A549 treated with AZD2906 at 1 μM for 4 hours (cell line): ENCODE measurements at places on chromosomes 5 and 9. TPM values are rescaled to one million over a fixed set of nuclear protein-coding genes. Genes with fewer than 3 reads are reported as not detected.

NUTM2G gene
- not detected in 5 replicates for total RNA-seq

SNCAIP gene
- 0.03 to 0.21 TPM (median 0.05 TPM) in 5 replicates for total RNA-seq

DBH gene
- total RNA-seq = not detected in 5 replicates

MRPS2 gene
- total RNA-seq = 106 to 137 TPM (median 131 TPM) in 5 replicates

IQGAP2 gene
- total RNA-seq = 1.5 to 2.4 TPM (median 2.0 TPM) in 5 replicates

SLC4A9 gene
- 0.02 to 0.03 TPM in 2 of 5 replicates, not detected in the others for total RNA-seq

ACOT12 gene
- 0.10 TPM in 1 of 5 replicates, not detected in the others for total RNA-seq

MVB12B gene
- 5.7 to 7.2 TPM (median 7.1 TPM) in 5 replicates for total RNA-seq

GRM6 gene
- total RNA-seq = not detected in 5 replicates

CACNA1B gene
- total RNA-seq = 0.02 to 0.06 TPM (median 0.03 TPM) in 5 replicates

ZNF883 gene
- total RNA-seq = 0.64 to 0.77 TPM (median 0.67 TPM) in 5 replicates

BHMT2 gene
- total RNA-seq = not detected in 5 replicates

GLRA1 gene
- not detected in 5 replicates for total RNA-seq

CDH9 gene
- total RNA-seq = not detected in 5 replicates

SHC3 gene
- 0.22 to 0.40 TPM (median 0.28 TPM) in 5 replicates for total RNA-seq

SPATA9 gene
- 0.10 to 0.17 TPM (median 0.11 TPM) in 3 of 5 replicates, not detected in the others for total RNA-seq

CD14 gene
- total RNA-seq = 3.2 to 4.2 TPM (median 4.0 TPM) in 5 replicates

LOX gene
- total RNA-seq = 1.3 to 2.0 TPM (median 1.8 TPM) in 5 replicates

TAF1L gene
- total RNA-seq = 0.01 TPM in 3 of 5 replicates, not detected in the others

GPR151 gene
- not detected in 5 replicates for total RNA-seq

SCGB3A2 gene
- total RNA-seq = not detected in 5 replicates

IL4 gene
- not detected in 5 replicates for total RNA-seq

GLDC gene
- 10.7 to 13.9 TPM (median 12.2 TPM) in 5 replicates for total RNA-seq

FANCC gene
- 10.5 to 12.3 TPM (median 11.7 TPM) in 5 replicates for total RNA-seq

GCNT4 gene
- total RNA-seq = 0.22 to 0.31 TPM (median 0.29 TPM) in 5 replicates

TGFBI gene
- 1,379 to 2,010 TPM (median 1,737 TPM) in 5 replicates for total RNA-seq

BTNL9 gene
- total RNA-seq = 0.70 to 1.1 TPM (median 0.84 TPM) in 5 replicates

GFI1B gene
- 0.07 to 0.11 TPM (median 0.10 TPM) in 4 of 5 replicates, not detected in the other for total RNA-seq

SH3TC2 gene
- total RNA-seq = 0.39 to 0.92 TPM (median 0.56 TPM) in 5 replicates

GABRA1 gene
- not detected in 5 replicates for total RNA-seq

NR2F1 gene
- total RNA-seq = 4.1 to 5.2 TPM (median 4.7 TPM) in 5 replicates

AGXT2 gene
- total RNA-seq = not detected in 5 replicates

LHX3 gene
- total RNA-seq = 0.07 to 0.08 TPM (median 0.08 TPM) in 4 of 5 replicates, not detected in the other

SLC45A2 gene
- total RNA-seq = not detected in 5 replicates

GDNF gene
- total RNA-seq = 0.03 to 0.07 TPM (median 0.05 TPM) in 4 of 5 replicates, not detected in the other

DNM1 gene
- 78.9 to 89.5 TPM (median 83.5 TPM) in 5 replicates for total RNA-seq

TRIO gene
- 92.3 to 102 TPM (median 95.6 TPM) in 5 replicates for total RNA-seq

CNTLN gene
- total RNA-seq = 4.3 to 5.8 TPM (median 4.7 TPM) in 5 replicates

SLC34A3 gene
- total RNA-seq = 0.03 to 0.15 TPM (median 0.10 TPM) in 4 of 5 replicates, not detected in the other

ARL10 gene
- 0.37 to 1.2 TPM (median 0.60 TPM) in 5 replicates for total RNA-seq

ROPN1L gene
- total RNA-seq = 2.1 to 2.4 TPM (median 2.3 TPM) in 5 replicates

PCDHB7 gene
- 0.01 to 0.03 TPM (median 0.02 TPM) in 3 of 5 replicates, not detected in the others for total RNA-seq
